ENCODE measurements at places on chromosomes 4 and X.
A peak's percentile ranks its signal among the peaks of the same experiment; 100 is the strongest.

- H3K4me1 ChIP-seq: peaks cover 7% of the 10 kb centered on the region
- no peaks in the 10 kb centered on the region for H3K27me3 ChIP-seq
- DNase-seq: no peak
- H3K4me3 ChIP-seq: peak overlapping the region; percentile 90
These were observed 775 bp upstream of the YIPF6 start for GRCh38 chrX:68498044-68498507.

GRCh38 chr4:80074651-80075050, 1.6 kb upstream of the ANTXR2 start:
- H3K4me3 ChIP-seq: no peak overlapping the region
- peaks cover 24% of the 10 kb centered on the region for H3K4me1 ChIP-seq
- H3K27me3 ChIP-seq: no peaks in the 10 kb centered on the region
- no peak for DNase-seq
- no peak overlapping the region for H3K27ac ChIP-seq

DNA sequence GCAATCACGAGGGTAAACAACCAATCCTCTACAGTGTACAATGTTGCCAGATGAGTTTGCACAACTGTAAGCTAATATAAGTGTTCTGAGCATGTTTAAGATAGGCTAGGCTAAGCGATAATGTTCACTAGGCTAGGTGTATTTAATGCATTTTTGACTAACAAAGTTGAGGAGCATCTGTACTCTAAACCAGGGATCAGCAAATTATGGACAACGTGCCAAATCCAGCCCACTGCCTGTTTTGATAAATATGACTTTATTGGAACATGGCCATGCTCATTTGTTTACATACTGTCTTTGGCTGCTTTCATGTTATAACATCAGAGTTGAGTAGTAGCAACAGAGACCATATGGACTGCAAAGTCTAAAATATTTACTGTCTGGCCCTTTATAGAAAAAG, 46.3 kb upstream of the ARHGEF6 start:
- H3K36me3 ChIP-seq: no peaks in the 10 kb centered on the region
- H3K27ac ChIP-seq: no peak overlapping the region
- no peaks in the 10 kb centered on the region for H3K27me3 ChIP-seq

DNA sequence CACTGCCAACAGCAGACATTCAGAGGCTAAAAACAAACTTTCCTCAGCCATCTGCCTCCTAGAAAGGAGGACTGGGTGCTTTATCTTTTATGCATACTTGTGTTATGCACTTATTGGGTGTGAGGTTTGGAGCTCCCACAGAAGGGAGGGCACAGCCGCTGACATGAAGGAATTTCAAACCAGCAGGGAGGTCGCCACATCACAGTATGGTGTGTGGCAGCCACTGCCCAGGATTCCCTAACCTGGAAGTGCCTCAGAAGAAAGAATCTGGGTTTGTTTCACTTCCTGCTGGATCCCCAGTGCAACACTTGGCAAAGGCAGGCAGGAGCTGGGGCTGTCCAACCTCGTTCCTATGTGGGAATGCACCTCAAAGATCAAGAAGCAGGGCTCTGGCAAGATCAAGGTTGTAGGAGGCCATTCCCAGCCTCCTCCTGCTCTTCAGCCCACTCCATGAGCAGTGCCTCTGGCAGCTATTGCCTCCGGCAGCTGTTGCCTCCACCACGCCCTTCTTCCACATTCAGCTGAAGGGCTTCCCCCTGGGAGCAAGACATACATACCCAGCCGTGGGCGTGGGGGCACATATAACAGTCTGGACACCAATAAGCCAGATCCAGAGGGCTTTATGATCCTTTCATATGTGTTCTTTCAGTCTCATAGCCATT, 109.0 kb upstream of the MAMLD1 start:
- no peaks in the 10 kb centered on the region for H3K27me3 ChIP-seq
- no peak overlapping the region for H3K4me3 ChIP-seq
- no peak for DNase-seq
- no peaks in the 10 kb centered on the region for H3K4me1 ChIP-seq
- no peak overlapping the region for H3K27ac ChIP-seq

DNA sequence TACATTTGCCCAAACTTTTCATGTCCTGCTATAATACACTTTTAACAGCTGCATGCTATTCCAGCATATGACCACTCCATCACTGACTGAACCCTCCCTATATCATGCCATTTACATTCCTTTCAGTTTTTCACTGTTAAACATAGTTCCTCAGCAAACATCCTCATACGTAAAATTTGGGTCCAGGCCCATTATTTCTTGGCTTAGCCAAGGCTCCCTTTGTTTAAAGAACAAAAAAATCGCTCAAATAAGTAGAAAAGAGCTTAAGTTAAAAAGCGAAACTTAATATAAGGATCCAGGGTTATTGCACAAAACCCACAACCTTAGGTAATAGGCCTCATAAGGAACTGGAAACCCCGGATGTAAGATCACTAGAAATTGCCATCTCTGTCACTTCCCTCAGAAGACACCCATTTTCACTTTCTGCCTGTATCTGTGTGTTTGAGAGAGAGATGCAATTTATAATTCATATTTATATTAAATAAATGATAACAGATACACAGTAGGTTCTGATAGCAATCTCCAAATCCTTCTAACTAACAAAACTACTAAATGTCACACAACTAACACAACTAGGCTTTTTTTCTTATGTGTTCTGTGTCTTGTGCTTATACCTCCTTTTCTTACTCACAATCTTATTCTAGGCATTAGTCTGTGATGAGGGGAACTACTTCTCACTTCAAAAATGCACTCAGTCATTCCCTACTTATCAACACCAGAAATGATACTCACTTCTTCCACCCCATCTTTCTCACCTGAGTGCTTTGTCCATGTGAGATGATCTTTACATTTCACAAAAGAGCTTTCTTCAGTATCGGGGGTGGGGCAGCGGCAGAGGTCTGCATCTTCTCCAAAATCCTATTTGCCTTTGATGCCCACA, 59.9 kb upstream of the FAM241A start:
- peaks cover 16% of the 10 kb centered on the region for H3K4me1 ChIP-seq
- DNase-seq: no peak
- no peaks in the 10 kb centered on the region for H3K27me3 ChIP-seq
- H3K4me3 ChIP-seq: no peak overlapping the region

DNA sequence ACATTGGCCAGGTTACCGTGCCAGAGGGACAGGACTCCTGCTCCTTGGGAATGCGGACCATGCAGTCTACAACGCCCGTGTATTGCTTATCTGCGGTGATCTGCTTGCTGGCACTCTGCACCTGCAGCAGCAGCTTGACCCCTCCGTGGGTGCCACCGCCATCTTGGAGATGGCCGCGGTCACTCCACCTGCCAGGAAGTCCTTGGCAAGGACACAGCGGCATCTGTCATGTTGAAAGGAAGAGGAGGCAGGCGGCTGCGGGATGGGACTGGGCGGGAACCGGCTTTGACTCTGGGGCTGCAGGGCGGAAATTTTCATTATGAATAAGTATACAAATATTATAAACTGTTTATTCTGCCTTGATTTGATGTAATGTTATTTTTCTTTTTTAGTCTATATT, 63.4 kb downstream of the F11 start:
- H3K27me3 ChIP-seq: no peaks in the 10 kb centered on the region
- H3K27ac ChIP-seq: no peak overlapping the region
- no peaks in the 10 kb centered on the region for H3K36me3 ChIP-seq
- no peaks in the 10 kb centered on the region for H3K4me1 ChIP-seq

All from hepatocyte (in vitro differentiated cells).